ENCODE measurements at places on chromosomes 5 and 9.
A peak's percentile ranks its signal among the peaks of the same experiment; 100 is the strongest.

GRCh38 chr9:36011379-36011778, 25.3 kb upstream of the RECK start:
- DNase-seq = no peak

DNA sequence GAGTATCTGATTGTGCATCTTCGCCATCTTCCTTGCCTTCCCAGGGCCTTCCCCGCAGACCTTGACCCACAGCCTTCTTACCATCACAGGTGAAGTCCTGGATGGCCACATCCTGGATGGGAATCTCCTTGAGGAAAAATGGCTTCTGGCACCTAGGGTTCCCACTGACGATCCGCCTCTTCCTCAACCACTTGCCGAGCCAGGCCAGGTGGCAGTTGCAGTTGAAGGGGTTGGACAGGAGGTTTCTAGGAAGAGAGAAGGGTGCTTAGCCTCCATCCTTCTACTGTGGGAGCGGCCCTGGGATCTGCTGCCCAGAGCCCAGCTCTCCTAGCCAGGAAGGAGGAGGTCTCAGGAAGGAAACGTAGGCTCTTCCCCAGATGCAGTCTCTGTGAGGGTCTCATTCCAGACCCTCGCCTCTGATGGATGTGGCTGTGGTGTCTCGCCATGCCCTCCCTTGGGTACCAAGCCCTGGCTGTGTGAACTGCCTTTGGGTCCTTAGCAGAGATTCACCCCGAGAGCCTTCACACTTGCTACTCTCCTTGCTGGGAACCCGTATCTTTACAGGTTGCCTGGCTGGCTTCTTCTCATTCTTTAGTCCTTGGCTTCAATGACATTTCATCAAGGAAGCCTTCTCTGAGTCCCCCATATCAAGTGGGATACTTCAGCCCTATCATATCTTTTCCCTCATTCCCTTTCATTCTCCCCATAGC, 170.4 kb upstream of the PANK3 start:
- DNase-seq = no peak

DNA sequence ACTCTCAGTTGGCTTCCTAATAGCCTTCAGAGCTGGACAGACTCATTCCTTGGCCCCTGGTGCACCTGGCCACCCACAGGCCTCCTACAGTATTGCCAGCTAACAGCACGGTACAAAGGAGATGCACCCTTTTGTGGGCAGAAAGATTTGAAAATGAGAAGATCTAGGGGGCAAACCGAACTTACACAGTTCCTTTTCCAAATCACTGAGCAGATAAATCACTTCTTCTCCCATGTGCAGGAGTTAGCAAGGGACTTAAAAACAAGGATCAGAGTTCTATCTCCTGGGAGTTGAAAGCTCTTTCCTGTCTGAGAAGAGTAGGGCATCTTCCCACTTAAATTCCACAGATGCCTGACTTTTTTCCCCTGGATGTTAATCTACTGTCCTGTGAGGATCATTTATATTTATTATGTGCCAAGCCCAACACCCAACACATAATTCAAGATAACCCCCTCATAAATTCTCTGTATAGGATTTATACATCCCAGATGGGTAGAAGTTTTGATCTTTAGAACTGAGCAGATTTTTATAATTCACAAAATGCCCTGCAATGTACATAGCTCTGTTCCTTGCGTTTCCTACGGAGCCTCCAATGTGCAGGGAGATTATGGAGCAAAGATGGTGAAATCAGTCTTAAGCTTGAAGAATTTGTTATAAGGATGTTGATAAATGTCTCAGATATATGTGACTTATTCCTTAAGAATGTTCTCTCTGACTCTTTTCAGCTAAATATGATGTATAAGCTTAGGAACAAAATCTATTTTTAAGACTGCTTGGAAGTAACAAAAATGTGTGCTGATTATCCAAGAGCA, 207.2 kb upstream of the DAPK1 start:
- no peak for DNase-seq

DNA sequence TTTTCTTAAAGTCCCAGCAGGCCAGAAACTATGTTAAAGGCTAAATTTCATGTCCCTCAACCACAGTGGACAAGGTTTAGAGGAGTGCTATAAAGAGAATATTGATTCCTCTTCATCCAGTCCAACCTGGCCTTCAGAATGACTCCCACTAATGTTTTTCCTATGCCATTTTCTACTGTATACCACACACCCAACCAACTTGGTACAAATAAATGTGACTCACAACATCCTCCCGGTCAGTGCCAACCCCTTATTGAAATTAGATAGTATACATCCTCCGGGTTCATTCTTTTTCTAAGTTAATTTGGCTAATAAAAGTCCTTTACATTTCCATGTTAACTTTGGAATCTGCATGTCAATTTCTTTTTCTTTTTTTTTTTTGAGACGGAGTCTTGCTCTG, 215.1 kb downstream of the TSSK1B start:
- no peak for DNase-seq

- peak; percentile 31 for DNase-seq
These were observed at the start of gene PPIC for GRCh38 chr5:123036391-123037103. PPIC (minus strand) TSS chr5:123036725; CDS start chr5:123036625, 100 bp downstream.

- DNase-seq = no peak
These were observed 53.3 kb upstream of the LMNB1 start for GRCh38 chr5:126723643-126724042.

GRCh38 chr5:173451031-173451430, 122.8 kb upstream of the STC2 start:
- no peak for DNase-seq

DNA sequence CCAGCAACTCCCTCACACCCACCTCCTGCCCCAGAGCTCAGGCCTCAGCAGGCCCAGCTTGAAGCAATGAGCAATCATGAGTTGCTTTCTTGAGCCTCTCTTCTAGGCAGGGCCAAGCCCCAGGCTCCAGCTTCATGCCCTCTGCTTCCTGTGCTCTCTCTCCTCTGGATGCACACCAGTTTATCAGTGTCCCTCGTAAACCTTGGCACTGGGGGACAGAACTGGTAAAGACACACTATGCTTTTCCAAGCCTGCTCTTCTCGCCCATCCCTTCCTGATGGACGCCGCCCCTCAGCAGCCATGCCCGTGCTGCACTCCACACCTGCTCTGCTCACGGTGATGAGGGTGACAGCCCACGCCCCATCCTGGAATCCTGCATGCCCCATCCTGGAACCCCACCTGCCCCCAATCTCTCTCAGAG, 49.4 kb upstream of the ORM1 start:
- DNase-seq = no peak

- DNase-seq = no peak
These were observed 664.8 kb upstream of the ZNF608 start for GRCh38 chr5:125411071-125411743.

DNA sequence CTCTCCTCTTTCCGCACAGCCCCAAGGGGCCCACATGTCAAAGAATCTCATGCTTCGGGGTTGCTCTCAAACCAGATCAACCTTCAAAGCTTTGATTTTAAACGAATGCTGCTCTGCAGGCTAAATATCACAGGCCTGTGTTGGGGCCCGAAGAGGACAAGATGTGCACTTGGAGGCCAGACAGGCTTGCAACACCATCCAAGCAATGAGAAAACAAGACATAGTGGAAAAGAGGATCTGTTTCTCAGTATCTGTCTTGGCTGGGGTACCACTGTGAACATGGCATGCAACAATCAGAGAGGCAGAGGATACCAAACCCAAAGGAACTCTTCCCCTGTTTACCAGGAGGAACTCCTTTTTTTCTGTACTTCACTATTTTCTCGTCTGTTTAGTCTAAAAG, 321.8 kb downstream of the SLIT3 start:
- no peak for DNase-seq

GRCh38 chr5:119309326-119309725, 46.5 kb upstream of the TNFAIP8 start:
- no peak for DNase-seq

DNA sequence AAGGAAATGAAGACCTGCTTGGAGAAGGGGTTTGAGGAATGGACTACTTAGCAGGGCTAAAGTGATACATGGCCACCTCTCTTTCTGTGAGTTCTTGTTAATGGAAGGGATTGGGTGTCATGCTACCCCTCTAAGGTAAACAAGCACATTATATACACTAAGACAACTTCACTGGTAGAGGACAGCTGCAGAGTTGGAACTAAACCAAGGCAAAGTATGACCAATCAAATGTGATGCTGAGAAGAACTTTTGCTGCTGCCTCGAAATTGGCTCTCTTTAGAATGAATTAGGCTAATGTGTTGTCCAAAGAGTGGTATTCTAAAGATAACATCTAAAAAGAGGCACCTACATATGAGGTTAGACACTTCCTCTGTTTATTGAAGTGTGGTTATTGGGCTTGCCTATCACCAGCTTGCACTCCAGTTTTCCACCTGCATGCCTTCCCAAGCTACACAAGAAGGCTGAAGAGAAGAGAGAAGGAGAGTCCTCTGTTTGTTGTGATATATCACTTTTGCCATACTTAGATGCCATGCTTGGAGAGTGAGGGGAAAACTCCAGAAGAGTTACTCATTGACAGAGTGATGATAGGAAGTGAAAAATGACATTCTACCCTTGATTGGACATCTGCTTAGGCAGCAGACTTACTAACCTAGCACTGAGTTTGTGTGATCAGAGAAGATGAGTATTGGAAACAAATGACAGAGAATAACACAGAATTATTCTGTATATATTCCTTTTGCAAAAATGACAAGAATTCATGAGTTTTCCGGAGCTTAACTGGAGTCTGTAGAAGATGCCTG, 536.1 kb downstream of the ZNF608 start:
- no peak for DNase-seq

- DNase-seq = no peak
These were observed 107.9 kb upstream of the FREM1 start for GRCh38 chr9:15018096-15018637.

DNA sequence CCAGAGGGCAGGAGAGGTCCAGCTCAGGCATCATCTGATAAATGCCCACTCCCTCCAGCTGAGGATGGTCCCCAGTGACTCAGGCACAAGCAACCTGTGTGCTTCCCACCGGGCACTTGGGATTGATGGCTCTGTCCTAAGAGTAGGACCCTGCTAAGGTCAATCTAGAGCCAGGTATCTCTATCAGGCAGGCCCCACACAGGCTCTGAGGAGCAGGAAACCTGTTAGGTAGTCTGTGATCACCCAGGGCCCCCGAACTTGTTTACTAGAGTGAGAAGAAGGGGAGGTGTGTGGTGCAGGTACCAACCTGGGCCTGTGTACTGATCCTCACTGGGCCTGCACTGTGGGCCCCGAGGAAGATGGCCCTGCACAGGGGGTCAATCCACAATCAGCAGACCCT, 119.6 kb upstream of the FSTL4 start:
- no peak for DNase-seq

DNA sequence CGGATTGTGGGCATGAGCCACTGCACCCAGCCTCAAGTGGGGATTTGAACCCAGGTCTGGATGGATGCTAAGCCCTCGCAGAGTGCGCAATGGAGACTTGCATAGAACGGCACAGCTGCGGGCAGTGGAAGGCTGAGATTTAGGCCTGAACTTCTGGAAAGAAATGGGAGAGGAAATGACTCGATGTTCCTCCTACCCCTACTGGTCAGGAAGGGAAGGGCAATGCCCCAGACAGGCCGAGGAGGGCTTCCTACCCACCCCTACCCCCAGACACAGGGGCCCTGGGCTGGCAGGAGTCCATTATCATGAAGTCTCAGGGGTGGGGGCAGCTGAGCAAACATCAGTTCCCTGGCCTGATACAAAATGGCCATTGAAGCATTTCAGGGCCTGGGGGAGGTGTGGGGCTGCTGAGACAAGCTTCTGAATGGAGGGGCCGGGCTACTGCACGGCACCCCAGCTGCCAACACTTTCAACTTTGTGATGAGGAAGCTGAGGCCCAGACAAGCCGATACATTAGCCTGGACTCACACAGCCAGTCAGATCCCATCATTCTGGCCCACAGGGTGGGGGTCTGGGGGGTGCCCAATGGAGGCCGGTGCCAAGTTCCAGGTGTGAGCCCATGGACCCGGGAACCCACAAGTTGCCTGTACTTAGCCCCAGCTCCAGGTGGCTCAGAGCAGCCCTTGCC, 13.5 kb upstream of the WDR38 start:
- DNase-seq = no peak

DNA sequence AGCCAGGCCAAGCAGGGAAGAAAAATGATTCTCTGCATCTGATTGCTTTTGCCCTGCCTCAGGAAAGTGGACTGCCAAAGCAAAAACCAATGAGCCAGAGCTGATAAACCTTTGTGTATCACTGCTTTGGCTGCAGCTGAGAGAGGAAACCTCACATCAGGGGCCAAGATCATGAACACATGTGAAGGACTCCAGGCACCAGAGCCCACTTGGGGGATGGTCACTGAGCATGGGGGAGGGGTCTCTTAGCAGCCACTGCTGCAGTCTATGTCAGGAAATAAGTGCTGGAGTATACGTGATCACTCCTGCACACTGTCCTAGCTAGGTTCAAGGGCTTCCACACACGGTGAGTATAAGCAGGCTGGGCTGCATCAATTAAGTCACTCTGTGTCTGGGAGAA, 229.9 kb downstream of the SPOCK1 start:
- DNase-seq = no peak

GRCh38 chr9:112841261-112841660, 49.4 kb downstream of the SLC46A2 start:
- DNase-seq = no peak

DNA sequence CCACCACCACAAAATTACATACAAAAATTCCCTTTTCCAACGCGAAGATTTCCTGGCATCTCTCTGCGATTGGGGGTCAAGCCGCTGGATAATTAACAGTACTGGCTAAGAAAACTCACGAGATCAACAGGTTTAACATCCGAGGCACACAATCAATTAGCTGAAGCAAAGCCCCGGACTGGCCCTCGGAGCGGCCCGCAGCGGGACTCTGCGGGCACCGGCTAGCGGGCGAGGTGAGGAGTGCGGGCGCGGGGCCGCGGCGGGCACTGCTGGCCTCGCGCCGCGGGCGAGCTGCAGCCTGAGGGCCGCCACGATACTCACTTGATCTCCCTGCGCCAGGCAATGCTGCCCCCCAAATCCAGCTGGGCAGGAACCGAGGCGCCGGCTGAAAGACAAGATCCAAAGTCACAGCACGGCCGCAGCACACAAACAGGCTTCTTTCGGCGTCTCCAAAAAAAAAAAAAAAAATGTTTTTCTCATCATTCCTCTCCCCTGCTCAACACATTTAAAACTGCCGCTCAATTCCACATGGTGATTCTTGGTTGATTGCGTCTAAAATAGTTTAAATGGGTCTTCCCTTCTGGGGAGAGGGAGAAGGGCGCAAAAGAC, 210.2 kb downstream of the MEF2C start:
- no peak for DNase-seq

DNA sequence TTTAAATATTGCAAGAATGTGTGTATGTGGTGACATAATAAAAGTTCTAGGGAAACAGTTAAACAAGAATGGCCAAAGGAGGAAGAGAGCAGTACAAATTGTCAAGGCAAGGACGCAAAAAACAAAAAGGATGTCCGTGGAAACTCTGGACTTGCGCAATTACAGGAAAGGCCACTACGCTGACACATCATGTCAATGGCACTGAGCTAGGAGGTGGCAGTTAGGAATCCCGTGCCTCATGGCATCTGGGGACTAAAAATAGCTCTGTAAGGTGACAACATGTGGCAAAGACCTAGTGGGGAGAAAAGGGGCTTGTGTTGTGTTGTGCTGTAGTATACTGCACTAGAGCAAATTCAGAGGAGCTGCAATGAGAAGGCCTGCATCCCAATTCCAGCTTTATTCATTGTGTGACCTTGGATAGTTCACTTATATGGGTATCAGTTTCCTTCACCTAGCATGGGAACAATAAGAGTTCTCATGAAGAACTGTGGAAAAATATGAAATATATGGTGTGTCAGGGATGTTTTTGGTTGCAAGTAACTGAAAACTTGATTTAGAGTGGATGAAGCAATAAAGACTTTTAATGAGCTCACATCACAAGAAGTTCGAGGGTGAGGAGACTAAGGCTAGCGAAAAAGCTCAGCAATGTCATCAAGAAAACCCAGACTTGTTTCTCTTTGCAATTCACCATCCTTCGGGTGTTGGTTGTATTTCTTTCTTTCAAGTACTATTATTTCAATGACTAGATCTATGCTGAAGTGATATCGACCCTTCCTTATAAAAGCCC, 124.1 kb upstream of the STC2 start:
- no peak for DNase-seq
